ENCODE measurements at places on chromosomes 3 and 15.

DNA sequence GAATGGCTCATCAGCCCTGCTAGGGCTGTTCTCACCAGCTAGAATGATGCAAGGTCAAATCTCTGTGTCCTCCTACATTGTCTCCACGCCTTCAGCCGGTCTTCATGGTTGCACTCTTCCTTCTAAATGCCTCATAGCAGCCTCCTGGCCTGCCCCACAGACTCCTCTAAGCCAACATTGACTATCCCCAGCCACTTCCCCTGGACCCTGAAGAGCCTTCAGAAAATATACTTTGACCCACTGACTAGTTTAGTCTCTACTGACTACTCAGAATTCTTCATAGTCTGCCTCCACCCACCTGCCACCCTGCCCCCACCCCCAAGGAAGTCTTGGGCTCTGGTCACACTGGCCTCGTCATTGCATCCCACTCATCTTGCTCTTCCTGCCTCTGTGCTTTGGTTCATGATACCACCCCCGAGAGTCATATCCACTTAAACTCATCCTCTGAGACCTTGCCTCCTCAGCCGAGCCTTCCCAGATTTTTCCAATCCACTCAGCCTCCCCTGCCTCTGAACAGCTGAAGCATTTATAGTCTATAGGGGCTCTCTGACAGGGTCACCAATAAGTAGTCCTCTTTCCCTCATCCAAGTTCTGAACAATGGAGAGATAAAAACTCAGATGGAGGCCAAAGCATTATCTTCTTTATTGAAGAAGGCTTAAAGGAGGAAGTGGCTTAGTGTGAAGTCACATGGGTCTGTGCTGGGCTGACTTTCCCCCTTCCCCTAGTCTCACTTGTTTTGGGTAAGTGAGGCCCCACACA lies 9.5 kb upstream of the DOCK3 start:
- no peak for DNase-seq

DNA sequence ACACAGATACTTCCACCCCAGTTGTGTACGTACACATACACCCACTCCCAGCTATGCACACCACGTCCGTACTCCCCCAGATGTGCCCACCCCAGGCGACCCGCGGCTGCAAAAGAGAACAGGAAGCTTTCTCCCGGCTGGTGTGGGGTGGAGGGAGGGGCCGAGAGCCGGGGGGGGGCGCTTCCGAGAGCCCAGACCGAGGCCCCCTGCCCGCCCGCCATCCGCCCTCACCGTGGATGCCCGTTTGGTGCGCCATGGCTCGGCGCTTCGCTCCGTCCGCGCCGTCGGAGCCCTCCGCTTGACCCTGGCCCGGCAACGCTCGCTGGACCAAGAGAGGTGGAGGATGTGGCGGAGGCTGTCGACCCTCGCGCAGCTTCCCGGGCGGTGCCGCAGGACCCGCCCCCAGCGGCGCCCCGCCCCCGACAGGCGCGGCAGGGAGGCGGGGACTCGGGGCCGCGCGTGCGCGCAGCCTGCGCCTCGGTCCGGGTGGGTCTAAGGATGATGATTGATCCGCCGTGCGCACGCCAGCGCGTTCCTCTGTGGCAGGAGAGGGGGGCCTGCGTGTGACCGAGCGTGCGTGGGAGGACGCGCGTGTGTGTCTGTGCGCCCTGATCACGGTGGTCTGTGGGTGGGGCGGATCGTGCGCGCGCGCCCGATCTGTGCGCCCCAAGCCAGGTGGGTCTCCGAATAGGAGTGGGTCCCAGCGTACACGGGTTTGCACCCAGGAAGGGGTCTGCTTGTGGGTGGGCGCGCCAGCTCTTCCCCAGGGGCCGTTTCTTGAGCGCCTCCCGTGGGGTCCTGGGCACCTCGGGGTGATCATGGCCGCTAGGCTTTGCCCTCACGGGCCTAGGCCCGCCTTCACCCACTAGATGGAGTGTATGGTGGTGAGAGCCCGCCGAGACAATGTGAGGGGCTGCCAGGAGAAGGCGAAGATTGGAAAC lies at the start of gene TWF2:
Gene TWF2 (minus strand): TSS at position 398 of the 941 bp plus-strand sequence. CDS start 142 bp downstream, at position 256.
- DNase-seq = no peak

DNA sequence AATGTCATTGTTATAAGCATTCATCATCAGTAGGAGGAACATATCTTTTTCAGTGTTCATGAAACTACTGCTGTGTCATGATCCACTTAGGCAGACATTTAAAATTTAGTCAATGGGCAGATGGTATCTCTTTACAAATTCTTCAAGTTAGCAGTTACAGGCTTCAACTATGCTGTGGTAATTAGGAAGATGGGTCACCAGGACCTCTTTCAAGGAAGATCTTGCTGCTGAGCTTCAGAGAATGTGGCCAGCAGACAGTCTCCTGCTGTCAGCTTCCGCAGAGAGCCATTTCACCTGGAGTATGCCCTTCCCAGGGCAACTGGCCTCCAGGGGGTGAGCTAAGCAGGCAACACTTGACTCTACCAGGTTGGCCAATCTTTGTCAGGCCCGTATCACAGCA lies 19.4 kb downstream of the IFT57 start:
- DNase-seq = no peak

- no peak for DNase-seq
These were observed 108.9 kb upstream of the THBS1 start for GRCh38 chr15:39471785-39472574.

DNA sequence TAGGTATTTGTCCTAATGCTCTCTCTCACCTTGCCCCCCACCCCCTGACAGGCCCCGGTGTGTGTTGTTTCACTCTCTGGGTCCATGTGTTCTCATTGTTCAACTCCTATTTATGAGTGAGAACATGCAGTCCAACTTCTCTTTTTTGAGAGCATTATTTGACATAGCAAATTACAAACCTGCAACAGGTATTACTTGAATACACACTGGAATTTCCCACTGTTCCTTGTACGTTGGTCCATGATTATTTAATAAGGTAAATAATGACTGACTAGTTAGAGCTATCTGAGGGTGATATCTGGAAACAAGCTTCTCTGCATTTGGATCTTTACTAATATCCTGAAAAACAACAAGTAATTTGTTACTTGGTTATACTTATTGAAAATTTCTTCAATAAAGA lies 24.1 kb downstream of the ICE2 start:
- DNase-seq = no peak

DNA sequence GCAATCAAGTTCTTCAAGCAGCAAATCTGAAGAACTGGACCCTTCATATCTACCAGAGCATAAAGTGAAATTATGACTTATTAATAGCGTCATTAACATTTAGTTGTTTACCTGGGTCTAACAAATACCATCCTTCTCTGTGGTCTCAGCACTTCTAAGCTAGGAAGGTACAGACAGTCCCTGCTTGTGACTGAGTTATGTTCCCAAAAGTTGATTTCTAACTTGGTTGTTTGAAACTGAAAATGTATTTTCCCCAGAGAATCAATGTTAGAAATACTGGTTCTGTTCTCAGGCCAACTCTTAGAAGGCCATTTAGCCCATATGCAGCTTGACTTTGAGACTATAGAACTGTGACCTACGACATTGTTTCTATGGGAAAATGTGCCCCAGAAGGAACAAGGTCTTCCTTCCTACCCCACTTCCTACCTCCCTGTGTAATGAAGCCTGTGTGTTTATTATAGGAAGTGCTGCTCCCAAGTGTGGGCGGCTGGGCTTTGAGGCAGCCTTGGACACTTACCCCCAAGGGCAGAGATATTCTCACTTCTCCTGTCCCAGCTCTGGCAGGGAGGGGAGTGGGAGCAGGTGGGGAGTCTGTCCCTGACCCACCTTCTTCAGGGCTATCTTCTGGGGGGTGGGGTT lies 12.2 kb upstream of the MAPK6 start:
- no peak for DNase-seq

GRCh38 chr3:142863930-142864920 lies 24.7 kb downstream of the PCOLCE2 start:
- no peak for DNase-seq

DNA sequence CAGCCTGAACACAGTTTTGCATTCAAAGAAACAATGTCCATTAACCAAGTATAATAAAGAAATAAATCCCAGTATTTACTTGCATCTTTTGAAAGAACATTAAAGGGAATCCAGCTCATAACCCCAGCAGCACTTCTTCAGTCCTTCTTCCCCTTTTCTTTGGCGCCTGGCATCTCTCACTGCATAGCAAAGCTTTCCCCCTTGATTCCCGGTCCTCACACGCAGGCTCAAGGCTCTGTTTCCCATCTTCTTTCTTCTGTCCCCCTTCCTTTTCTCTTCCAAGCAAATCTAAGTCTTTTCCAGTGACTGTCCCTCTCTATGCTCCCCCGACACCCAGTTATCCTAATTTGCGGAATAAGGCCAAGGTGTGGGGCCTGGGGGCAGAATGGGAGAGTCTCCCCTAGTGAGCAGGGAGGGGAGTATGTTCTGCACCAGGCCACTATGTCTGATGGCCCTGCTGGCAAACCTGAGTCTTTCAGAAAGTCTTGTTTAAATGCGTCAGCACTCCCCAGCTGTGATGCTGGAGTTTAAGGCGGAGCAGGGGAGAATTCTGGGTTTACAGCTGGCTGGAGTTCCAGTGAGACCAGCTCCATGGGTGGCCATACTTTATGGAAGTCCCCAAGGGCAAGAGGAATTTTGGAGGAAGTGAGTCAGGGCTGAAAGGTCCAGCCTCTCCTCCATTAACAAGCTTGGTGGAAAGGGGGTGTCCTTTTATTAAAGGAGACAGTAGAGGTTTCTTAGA lies 42.1 kb downstream of the GOLGA6A start:
- DNase-seq = peak; percentile 43

DNA sequence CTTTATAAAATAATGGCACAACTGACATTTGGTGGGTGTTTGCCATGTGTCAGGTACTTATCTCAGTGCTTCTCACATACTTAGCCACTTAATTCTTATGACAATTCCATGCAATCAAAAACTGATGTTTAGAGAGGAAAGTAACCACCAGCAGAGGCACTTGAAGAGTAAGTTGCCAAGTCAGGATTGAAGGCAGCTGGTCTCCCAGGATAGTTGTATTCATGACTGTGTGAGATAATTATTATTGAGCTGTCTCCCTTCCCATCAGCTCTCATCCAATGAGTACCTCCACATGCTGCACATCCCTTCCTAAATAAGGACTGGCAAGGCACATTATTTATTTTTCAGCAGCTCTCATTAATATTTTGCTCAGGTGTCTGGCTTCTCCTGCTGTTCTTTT lies 4.8 kb downstream of the VEPH1 start:
- no peak for DNase-seq

GRCh38 chr15:62994975-62995681 lies 47.4 kb upstream of the TPM1 start:
- DNase-seq = no peak

DNA sequence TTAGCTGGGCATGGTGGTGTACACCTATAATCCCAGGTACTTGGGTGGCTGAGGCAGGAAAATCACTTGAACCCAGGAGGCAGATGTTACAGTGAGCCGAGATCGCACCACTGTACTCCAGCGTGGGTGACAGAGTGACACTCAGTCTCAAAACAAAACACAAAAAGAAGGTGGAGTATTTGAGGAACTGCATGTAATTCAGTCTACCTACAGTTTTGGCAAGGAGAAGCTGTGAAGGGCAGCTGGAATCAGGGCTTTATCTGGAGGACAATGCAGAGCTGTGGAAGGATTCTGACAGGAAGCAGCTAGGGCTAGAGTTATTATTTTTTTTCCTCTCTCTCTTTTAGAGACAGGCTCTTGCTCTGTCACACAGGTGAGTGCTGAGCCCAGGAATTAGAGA lies 6.8 kb downstream of the H1-8 start:
- no peak for DNase-seq

GRCh38 chr15:41989573-41990242 lies 17.4 kb upstream of the EHD4 start:
- DNase-seq = no peak

DNA sequence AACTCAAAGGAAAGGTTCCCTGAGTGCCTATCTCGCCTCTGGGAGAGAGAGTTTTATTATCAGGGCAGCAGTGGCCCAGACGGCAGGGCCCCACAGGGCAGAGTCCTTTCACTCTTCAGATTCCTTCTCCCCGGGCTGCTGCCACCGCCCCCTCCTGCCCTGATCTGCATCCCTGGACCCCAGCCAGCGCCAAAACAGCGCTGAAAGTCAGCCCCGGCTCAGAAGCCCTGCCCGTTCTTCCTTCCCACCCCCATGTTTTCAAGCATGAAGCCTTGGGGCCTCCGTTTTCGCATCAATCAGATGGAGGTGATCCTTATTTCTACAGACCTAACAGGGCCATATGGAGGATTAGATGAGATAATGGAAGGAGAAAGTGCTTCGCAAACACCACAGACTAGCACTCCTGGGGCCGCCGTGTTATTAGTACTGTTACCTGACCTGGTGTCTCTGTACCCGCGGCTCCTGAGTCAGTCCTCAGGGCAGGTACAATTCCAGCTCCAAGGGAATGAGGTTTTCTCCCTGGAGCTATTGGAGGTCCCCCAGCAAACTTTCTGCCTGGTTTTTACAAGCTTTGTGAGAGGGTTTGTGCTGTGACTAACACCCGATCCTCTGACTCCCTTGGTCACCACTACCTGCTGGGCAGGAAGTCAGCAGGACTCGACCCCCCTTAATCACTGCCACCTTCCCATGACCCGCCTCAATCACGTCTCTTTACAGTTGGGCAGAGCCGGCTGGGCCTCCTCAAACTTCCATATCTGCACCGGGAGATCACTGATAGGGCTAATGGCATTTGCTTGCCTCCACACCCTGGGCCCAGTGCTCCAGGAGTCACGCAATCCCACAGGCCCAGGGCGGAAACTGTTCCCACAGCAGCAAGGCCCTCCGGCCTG lies 39.5 kb upstream of the TSEN2 start:
- peak; percentile 82 for DNase-seq

- no peak for DNase-seq
These were observed 57.6 kb upstream of the PLXND1 start for GRCh38 chr3:129663930-129664646.

DNA sequence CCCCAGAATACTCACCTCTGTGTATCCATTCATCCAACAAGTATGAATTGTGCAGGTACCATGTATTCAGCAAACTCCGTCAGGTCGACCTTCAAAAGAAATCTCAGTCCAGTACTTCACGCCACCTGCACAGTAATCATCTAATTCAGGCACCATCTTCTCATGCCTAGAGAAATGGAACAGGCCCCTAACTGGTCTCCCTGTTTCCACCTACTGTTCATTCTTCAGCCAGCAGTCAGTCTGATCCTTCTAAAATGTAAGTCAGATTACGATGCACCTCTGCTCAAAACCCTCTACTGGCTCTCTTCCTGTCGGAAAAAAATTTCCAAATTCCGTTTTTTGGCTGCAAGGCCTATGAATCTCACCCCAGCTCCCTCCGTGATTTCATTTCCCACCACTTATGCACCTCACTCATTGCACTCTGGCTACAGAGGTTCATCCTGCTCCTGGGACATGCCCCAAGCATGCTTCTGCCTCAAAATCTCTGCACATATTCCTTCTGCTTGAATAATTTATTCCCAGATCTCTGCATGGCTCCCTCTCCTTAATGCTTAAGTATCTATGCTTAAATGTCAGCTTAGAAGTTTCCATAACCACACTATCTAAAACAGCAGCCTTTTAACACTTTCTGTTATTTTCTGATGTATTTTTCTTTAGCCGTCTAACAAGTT lies 47.5 kb upstream of the PPP2R3A start:
- DNase-seq = no peak

- DNase-seq = no peak
These were observed 79.8 kb upstream of the ZPLD1 start for GRCh38 chr3:102354818-102355515.

All from urinary bladder (tissue), 4 donors.